ENCODE measurements at places on chromosomes 5 and 9.

DNA sequence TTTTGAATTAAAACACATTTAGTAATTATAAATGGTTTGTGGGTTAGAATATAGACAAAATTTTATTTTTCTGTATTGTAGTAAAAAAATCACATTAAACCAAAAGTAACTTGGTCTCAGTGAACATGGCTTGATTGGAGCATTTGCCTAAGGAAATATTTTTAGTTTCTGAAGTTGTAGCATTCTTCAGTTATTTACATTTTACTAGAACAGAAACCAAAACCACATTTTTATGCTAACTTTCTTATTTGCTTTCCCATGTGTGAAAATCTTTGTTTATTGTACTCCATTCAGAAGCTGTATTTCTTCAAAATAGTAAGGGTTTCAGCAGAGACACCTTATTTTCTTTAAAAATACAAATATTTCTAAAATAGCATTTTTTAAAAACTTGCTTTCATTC, 129.9 kb downstream of the SGCD start:
- no peak for DNase-seq

- no peak for DNase-seq
These were observed 166.0 kb downstream of the RFX3 start for GRCh38 chr9:3359778-3360177.

DNA sequence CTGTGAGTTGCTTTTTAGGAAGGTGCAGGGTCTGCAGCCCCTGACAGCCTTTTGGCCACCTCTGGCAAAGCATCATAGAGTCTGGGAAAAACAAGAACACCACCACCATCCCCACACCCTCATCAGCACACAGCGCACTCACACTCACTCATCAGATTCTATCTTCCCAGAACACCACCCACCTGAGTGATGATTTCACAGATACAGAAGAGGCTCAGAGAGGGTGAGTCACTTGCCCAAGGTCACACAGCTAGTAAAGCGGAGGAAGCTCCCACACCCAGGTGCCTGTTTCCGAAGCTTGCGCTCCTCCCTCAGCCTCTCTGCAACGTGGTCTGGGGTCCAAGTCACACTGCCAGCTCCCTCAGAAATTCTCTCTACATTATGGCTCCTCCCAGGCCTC, 41.8 kb upstream of the HRH2 start:
- no peak for DNase-seq

DNA sequence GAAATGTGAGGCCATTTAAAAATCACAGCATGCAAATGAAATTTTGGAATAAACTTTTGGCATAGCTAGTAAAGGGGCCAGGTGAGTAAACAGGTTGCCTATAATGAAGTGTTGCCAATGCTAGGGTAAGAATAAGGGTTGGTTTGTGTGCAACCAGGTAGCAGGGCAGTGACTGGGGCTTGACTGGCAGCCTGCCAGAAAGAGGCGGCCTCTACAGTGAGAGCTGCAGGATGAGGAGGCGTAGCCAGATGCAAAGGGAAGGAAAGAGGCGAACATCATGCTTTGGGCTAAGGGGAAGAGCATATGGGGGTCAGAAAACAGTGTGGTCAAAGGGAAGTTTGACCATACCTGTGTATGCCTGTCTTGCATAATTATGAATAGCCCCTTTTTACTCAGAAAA, 70.6 kb downstream of the MAST4 start:
- no peak for DNase-seq

DNA sequence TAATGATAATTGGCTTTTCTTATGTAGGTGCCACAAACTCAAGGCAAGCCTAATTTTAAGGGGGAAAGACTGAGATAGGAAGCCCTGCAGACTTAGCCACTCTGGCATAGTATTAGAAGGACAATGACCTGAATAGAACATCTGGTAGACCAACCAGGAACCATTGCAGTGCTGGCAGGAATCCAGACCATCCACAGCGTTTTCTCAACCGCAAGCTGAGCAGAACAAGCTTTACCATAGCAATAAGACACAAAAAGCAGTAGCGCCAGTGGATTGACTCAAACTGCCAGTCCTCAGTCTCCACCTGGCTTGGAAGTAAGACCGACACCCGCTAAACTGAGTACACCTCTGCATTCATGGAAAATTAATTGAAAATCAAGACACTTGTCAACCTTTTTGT, 141.3 kb upstream of the LPAR1 start:
- no peak for DNase-seq

DNA sequence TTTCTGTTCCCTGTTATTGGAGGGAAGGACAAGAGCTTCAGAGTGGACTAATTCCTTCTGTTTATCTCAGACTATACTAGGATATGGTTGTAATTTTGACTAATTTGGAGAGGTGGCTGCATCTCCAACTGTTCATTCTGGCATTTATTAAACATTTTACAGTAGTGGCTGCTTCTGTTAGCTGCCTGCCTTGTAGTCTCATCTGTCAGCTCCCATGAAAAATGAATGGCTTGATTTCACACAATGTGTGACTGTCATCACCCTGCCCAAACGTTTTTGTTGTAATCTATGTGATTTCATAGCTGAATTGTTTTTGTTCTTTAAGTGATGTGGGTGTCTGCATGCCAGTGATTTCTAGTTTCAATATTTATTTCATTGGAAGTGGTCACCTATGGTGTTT, 459.4 kb upstream of the PTPRD start:
- DNase-seq: no peak

GRCh38 chr5:151773951-151774350, 2.2 kb downstream of the G3BP1 start:
- DNase-seq: no peak

DNA sequence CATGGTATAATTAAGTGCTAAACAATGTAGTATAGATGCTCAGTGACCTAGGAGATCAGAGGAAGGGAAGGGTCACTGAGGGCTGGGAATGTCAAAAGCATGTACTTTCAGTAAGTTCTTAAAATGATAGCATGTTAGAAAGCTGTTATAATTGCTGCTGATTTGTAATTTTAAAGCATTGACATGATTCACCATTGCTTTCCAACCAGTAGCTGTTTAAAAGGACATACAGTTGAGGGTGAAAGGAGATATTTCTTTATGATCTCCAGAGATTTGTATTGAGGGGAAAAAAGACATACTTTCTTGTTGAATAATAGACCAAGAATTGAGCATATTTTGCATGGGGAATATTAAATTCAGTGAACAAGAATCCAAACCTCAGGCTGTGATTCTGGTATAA, 1.2 kb upstream of the SLC1A3 start:
- no peak for DNase-seq

GRCh38 chr9:20294046-20294750, 328.1 kb downstream of the MLLT3 start:
- no peak for DNase-seq

GRCh38 chr9:112434487-112434886, 52.1 kb upstream of the KIAA1958 start:
- DNase-seq: no peak

- DNase-seq: no peak
These were observed 250.2 kb downstream of the CYLC2 start for GRCh38 chr9:103245369-103245768.

DNA sequence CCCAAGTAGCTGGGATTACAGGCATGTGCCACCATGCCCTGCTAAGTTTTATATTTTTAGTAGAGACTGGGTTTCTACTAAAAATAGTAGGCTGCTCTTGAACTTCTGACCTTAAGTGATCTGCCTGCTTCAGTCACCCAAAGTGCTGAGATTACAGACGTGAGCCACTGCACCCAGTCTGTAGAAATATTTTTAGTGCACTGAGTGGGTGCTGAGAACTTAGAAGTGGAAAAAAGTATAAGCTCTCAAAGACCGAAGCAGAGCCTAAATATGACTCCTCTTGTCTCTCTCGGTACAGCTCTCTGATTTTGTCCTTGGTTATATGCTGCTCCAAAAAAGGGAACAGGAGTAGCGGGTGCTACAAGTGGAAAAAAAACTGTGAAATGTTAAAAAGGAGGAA, 353.8 kb upstream of the IZUMO3 start:
- DNase-seq: no peak

GRCh38 chr5:26553079-26553478, 485.3 kb downstream of the CDH9 start:
- no peak for DNase-seq

- DNase-seq: no peak
These were observed 3.2 kb downstream of the IRX1 start for GRCh38 chr5:3598769-3599211.

DNA sequence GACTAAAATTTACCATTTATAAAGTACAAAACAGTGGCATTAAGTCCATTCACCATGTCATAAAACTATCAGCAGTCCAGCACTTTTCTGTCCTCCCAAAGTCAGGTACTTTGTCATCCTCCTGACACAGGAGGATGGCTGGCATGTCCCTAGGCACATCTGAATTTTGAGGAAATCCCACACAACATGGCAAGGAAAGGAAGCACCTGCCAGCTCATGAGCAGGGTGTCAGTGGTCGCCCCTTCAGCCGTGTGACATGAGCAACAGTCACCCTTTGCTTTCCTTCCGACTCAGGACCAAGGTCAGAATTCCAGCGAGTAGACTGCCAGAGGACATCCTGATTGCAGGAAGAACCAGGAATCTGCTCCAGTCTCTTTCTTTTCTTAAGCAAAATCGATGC, 77.1 kb downstream of the PPARGC1B start:
- no peak for DNase-seq

- no peak for DNase-seq
These were observed 438 bp downstream of the NSUN2 start for GRCh38 chr5:6632324-6632887.

- no peak for DNase-seq
These were observed 64.0 kb upstream of the FYB1 start for GRCh38 chr5:39283231-39283818.

- no peak for DNase-seq
These were observed 112.3 kb upstream of the SMIM23 start for GRCh38 chr5:171673328-171673727.

DNA sequence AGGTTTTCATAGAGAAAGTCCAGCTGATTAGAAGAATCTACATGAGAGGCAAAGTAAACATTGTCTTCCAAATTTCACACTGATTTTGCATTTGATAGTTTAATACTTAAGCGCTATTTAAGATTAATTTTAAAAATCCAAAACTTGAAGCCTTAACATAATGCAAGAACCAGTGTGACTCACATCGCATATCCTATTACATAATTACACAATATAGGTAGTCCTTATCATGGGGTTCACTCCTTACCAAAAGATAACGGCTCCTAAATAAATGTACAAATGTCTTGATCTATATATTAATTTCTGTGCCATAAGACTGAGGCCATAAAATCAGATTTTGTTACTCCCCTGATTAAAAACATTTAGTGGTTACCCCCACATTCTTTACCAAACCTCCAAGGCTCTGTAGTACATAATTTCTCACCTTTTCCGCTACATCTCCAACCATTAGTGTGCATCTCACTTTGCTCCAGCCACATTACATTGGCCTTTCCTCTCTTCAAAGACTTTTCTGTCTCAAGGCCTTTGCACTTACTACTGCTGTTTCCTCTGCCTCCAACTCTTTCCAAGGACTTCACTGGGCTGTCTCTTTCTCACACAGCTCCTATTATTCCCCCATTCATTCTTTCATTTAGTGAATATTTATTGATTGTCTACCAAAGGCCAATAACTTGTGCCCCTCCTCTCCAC, 1.0 kb downstream of the RIOK2 start:
- DNase-seq: no peak

DNA sequence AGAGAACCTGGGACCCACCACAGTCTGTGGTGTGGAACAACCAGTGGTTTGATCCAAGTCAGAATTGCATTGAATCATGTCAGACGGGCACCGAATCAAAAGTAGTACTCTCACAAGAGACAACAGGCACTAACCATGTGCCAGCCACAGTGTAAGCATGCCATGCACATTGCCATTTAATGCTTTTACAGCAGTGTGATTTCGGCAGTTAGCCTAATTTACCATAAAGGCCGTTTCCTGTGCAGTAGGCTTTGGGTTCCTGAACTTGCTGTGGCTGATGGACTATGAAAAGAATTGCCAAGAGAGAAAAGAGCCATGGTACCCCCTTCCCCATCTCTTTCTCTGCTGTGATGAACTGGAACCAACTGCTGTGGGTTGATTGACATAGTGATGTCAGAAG, 540.6 kb downstream of the EBF1 start:
- no peak for DNase-seq

- no peak for DNase-seq
These were observed 64.9 kb downstream of the RICTOR start for GRCh38 chr5:39009280-39009679.

GRCh38 chr5:149702934-149703646, 27.0 kb upstream of the PPARGC1B start:
- no peak for DNase-seq

DNA sequence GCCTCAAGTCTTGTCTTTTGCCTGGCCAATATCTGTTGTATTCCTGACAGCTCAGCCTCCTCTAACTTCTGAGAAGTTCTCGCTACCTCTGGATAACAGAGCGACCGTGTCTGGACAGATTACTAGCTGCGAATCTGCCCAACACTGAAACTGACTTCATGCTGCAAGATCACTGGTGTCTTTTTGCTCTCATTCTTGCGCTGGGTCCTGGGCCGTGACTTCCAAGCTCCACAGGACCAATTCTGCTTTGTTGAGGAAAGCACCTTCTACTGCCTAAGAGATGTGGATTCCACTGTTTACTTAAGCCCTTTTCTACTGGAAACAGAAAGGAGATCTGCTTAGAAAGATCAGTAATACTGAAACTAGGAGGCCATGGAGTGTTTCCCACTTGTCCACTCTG, 978.8 kb upstream of the DMAC1 start:
- no peak for DNase-seq

All from coronary artery (tissue), 2 donors.